ENCODE measurements at places on chromosomes 5 and 9. TPM values are rescaled to one million over a fixed set of nuclear protein-coding genes. Genes with fewer than 3 reads are reported as not detected.

Gene VCAN
- 106 TPM for total RNA-seq

Gene SPATA31A3
- not detected for total RNA-seq

Gene COL15A1
- 0.68 TPM for total RNA-seq

Gene SLC6A7
- total RNA-seq = 0.38 TPM

Gene HSD17B3
- total RNA-seq = not detected

Gene LCN2
- total RNA-seq = 12.4 TPM

Gene GARIN3
- not detected for total RNA-seq

Gene OR13D1
- not detected for total RNA-seq

Gene AMBP
- total RNA-seq = 230 TPM

Gene TNFSF8
- 0.43 TPM for total RNA-seq

- no peak for DNase-seq
Measured at GRCh38 chr9:117355542-117355941, 59.3 kb downstream of the ASTN2 start.

DNA sequence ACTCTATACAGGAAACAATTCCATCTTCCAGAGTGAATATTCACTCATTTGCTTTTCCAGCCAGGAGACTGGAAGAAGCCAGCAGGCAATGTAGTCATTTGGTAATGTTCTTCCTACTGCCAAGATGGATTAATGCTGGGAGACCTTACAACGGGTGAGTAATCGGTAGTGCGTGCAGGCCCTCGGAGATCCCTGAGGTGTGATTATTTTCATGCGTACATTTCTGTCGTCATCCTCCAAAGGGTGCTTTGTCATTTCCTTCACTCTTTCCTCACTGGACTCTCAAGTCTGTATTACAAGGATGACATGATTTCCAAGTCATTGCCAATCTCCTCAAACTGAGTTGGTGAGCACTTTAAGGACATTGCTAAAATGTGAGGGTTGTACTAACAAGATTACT, 263.5 kb downstream of the CWC27 start:
- DNase-seq = no peak

DNA sequence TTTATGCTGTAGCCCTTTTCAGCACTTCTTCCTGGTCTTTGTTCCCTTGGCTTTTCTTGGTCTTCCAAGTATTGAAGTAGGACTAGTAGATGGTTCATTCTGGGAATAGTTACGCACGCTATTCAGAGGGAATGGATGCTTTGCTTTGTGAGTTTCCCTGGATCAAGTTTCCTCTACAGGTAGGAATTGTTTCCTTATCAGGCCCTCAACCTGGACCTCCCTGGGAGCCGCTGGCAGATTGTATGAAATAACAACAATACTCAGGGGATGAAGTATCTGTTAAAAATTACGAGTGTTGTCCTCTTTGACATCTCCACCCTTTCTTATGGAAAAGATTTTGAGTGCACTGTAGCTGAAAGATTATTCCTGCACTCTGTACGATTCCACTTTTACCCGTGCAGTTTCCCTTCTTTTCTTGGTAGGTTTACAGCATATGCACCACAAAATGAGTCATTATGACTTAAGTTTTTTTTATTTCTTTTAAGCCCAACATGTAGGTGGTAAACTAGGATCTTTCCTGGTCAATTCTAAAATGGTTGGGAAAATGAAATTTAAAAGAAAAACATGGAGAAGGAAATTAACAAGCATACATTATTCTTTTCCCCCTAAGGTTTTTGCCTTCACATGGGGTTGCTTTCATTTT, 57.9 kb downstream of the ARHGAP26 start:
- DNase-seq = no peak

GRCh38 chr5:44275908-44276307, 113.3 kb downstream of the FGF10 start:
- DNase-seq = no peak

- DNase-seq = no peak
Measured at GRCh38 chr5:32836176-32836575, 125.1 kb downstream of the NPR3 start.

- no peak for DNase-seq
Measured at GRCh38 chr9:68999393-69000105, 14.4 kb downstream of the PRKACG start.

- DNase-seq = no peak
Measured at GRCh38 chr5:99445805-99446204, 517.0 kb upstream of the CHD1 start.

DNA sequence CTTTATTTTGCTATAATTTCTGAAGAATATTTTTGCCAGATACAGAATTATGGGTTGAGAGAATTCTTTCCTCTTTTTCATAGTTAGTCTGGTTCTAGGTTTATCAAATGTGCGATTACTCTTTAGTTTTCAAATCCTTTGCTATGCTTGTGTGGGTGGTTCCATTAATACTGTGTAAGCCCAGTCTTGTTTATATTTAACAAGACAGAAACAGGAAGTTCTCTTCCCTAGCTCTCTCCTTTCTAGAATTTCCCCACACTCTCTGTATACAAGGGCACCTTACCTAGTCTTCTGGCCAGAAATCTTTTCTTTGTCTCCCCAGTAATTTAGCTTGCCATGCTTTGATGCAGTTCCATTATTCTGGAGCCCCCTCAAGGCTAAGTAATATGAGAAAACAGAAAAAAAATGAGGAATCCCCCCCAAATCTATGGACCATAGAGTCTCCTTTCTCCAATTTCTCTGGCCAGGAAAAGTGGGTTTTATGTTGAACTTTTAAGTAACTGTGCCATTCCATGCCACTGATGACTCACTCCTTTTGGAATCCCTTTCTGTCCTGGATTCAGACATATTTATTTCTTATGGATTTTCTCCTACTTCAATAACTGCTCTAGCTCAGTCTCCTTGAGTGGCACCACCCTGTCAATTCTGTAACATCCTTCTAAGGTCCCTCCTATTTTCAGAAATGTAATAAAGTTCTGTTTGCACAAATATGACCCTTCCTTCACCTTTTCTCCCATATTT, 1714.1 kb downstream of the EFNA5 start:
- DNase-seq = no peak

GRCh38 chr9:2359891-2360471, 261.6 kb upstream of the VLDLR start:
- DNase-seq = no peak

DNA sequence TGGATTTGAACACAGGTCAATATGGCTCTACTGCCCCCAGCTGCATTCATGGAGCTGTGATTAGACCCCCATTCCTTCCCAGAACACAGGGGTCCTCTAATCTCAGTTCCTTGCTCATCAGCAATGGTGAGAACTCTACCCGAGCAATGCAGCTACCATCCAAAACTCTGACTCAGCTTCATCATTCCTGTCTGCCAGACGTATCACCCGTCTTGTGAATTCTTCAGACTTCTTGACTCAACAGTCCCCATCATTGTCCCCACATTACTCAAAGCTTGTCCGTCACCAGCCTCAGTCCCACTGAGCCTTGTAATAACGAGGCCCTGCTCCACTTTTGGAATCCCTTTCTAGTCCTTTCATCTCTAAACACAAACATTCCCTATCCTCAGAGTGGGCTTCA, 36.3 kb upstream of the STX17 start:
- DNase-seq = no peak

DNA sequence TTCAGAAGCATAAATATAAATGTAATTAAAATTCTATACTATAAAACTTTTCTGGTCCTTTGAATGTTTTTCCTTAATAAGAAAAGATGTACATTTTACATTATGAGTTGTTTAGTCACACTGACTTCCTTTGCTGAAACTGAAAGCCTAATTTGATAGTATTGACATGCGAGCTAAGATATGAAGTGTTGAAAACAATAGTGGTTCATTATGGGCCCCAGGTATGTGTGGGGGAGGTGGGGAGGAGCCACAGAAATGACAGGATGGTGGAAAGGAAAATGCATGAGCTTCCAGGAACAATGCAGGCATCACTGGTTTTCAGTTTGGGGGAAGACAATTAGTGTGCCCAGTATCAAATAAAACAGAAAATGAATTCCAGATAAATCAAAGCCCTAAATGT, 35.4 kb upstream of the RLN1 start:
- DNase-seq = no peak

DNA sequence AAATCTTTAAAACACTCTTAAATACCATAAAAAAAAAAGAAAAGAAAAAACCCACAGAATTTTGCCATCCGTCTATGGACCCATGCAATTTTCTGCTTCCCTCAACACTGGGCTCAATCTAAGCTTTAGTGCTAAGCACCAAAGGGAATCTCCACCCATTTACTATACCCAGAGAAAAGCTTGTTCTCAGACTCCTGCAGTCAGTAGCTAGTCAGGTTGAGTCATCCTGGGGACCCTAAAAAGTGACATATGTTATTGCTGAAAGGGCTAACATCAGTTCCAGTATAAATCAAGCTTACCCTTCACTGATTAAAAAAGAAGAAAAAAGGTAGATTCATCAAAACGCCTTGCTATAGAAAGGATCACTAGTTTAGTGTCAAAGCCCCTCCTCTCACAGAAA, 177.6 kb downstream of the MUSK start:
- DNase-seq = no peak

Data from type B pancreatic cell (in vitro differentiated cells).